Gastrocnemius medialis (tissue), 4 donors: ENCODE measurements at places on chromosomes 5 and 9. TPM values are rescaled to one million over a fixed set of nuclear protein-coding genes. Genes with fewer than 3 reads are reported as not detected.

- DNase-seq = no peak
Observed at GRCh38 chr9:13446938-13447842, 167.7 kb upstream of the MPDZ start.

DNA sequence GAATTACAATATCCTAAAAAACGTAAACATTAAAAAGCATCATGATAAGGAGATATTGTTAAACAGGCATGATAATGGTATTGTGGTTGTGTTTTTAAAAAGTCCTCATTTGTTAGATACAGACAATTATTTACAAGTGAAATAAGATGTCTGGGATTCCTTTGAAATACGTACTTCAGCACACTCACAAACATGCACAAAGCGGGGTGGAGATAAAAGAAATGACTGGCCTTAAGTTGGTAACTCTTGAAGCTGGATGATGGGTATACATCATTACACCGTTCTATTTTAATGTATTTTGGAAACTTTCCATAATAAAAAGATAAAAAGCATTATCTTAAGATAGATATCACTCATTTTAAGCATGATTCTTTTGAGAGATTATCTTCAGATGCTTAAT lies 1.0 kb downstream of the FAM200C start:
- no peak for DNase-seq

- DNase-seq = no peak
Observed at GRCh38 chr5:68708156-68708841, 385.5 kb upstream of the SLC30A5 start.

- no peak for DNase-seq
Observed at GRCh38 chr9:17695482-17695881, 116.6 kb downstream of the SH3GL2 start.

DNA sequence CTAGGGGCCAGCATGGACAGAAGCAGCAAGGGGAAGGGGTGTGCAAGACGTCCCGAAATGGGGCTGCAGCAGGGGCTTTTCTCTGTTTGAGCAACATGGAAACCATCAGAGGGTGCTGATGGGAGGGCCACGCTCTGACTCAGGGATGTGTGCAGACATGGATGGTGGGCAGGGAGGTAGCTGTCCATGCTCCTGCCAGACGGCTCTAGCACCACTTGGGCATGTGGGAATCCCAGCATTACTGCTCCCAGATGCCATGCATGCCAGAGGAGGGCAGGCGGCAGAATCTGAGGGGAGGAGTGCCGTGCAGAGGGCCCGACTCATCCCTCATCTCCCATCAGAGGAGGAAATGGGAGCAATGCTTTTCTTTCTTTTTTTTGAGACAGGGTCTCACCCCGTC lies 45.6 kb upstream of the SLC25A51 start:
- no peak for DNase-seq

- peak; percentile 54 for DNase-seq
Observed at GRCh38 chr9:132857031-132857430, 21.1 kb downstream of the AK8 start.

- no peak for DNase-seq
Observed at GRCh38 chr5:132770476-132771159, 6.4 kb downstream of the SEPTIN8 start.

- DNase-seq = no peak
Observed at GRCh38 chr9:33459115-33459514, 11.7 kb upstream of the AQP3 start.

- DNase-seq = no peak
Observed at GRCh38 chr9:133713150-133713959, 24.8 kb downstream of the SARDH start.

DNA sequence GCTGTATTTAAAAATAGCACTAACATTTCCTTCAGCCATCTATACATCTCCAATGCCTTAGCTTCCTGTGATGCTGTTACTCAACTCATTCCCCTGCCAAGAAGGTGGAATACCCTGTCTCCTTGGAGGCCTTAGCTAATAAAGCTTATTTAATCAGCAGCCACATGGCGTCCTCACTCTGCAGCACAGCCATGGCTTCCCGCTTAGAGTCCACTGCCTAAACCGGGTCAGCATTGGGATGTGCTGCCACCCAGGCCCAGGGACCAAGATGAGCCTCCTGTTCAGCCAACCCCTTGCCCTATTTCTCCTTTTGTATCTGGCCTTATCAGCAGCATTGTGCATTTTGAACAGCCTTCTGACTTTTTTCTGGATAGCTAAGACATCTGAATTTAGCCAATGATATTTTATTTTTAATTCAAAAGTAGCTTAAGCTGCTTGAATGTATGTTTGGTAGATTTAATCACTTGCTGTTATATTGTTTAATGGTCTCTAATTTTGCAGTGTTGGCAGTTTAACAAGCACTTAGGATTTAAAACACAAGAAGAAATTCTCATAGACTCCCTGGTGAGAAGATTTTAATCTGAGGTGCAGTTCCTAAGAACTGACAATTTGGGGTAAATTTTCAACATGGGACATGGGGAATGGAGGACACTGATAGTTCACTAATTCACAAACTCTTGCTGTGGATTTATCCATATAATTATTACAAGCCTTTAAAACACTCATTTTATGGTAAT lies 113.0 kb downstream of the RPS23 start:
- no peak for DNase-seq

DNA sequence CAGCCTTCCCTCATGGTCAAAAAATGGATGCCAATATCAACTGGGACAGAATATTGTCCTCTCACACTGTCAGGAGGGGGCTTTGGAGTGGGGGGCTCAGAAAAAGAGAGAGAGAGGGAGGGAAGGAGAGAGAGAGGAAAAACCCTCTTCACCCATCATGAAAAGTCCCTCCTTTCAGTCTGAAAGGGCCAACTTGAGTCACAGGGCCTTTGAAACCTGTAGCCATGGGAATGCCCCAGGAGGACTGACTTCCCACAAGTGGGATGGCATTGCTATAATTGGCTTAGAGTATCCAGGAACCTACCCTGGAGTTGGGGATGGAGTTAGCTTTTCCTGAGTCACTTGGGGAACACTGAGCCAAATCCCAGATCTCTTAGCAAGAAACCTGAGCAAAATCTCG lies 41.2 kb downstream of the DNAJC21 start:
- no peak for DNase-seq

DNA sequence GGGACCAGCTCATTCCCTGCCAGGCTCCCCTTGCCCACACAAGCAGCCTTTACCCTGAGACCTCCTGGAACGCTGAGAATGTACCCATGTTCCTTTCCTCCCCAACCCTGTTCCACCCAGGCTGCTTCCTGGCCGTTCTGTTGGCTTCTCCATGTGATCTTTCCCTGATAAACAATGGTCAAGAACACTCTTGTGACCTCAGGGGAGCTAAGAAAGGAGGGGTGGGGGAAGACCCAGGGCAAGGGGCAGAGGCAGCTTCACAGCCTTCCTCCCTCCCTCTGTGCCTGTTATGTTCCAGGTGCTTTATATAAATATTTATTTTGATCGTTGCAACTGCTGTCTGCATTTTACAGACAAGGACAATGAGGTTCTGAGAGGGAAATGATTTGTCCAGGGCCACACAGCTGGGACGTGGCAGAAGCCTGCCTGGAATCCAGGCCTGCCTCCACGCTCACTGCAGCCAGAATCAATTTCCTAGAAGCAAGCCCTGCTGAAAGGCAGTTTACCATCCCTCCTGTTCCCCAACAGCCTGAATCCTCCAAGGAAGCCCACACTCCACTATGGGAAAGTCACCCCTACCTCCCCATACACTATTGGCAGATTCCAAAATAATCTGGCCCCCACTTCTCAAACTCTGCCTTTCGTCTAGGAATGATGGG lies 3.9 kb downstream of the SHROOM1 start:
- no peak for DNase-seq

- DNase-seq = no peak
Observed at GRCh38 chr5:16897284-16897704, 38.8 kb downstream of the MYO10 start.

GRCh38 chr9:113380869-113381378 lies 4.1 kb upstream of the HDHD3 start:
- DNase-seq = no peak

DNA sequence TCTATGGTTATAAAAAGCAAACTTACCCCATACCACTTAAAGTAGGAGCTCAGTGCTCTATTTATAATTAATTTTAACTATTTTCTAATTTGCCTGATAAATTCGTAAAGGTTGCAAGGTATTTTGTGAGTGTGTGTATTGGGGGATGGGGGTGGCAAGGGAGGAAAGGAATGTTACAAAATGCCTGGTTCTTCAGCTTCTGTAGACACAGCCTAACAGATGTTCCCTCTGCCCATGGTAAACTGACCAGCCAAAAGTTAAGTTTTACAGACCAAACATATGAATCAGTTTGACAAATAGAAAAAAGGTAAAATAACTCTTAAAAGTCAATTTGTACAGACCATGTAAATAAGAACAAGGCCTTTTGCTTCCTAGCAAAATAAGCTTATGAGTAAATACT lies 232.6 kb downstream of the KIAA0825 start:
- DNase-seq = no peak

GRCh38 chr5:36599986-36600779 lies 6.2 kb upstream of the SLC1A3 start:
- DNase-seq = no peak

- no peak for DNase-seq
Observed at GRCh38 chr5:56517011-56517416, 283.9 kb upstream of the ANKRD55 start.

DNA sequence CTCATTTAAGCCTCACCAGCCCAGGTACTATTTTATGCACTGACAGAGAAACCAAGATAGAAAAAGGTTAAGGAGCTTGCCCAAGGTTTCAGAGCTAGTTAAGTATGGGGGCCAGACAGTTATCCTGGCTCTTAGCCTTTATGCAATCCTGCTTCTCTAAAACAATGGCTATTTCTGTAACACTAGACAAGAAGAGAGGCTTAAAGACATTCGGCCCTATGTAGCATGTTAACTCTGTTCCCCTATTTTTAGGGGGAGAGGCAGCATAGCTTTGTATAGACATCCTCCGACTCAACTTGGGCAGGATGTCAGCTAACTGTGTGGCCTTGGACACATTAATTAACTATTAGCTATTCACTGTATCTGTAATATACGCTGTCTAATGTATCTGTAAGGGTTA lies 54.6 kb downstream of the LHFPL2 start:
- no peak for DNase-seq

DNA sequence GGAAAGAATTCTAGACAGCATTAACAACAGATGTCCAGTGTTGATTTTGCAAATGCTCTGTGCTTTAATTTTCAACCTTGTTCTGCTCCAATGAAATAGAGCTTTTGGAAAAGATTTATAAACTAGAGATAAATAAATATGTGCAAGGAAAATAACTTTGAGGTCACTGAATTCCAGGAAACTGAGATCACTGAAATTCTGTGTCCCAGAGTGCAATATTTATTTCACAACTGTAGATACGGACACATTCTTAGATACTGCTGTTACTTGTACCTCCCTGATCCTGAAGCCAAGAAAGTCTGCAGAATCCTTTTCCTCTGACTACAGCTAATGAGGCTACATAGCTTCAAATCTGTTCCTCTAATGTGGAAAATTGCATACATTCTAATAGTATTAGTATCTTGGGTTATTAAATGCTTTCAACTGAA lies 222.9 kb downstream of the DOCK8 start:
- DNase-seq = no peak

- DNase-seq = no peak
Observed at GRCh38 chr9:37801959-37802711, 1.5 kb downstream of the DCAF10 start.

DNA sequence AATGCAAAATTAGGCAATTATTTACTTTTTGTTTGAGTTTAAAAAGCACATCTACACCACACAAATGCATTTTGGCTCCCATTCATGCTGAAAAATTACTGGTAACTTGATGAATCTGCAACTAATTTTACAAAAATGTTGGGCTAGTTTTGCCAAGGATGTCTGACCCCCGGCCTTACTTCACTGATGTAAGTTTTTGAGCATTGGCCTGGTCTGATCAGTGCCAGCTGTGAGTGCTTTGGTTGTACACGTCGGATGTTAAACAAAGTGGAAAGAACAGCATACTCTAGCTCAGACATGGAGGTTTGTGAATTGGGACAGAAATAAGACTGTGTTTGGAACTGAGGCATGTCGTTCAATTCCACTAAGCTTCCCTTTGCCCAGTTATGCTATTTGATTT lies 1044.2 kb downstream of the TLE4 start:
- no peak for DNase-seq

DNA sequence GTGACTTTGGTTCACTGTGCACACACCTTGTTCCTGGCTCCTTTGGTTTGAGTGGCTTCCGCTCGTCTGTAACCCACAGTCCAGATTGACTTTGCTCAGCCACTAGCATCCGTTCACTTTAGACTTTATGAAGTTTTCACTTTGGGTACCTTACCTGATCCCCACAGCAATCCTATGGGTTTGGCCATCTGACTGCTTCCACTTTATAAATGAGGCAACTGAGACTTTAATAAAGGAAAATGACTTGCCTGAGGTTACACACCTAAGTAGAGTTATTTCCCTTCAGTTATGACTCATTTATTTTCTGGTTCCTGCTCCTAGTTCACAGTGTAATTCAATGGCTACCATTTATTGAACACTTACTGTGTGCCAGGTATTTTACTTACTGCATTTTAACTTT lies 94.2 kb upstream of the SAP30L start:
- DNase-seq = no peak

GRCh38 chr9:86614871-86615849 lies 260.9 kb upstream of the TUT7 start:
- no peak for DNase-seq

DNA sequence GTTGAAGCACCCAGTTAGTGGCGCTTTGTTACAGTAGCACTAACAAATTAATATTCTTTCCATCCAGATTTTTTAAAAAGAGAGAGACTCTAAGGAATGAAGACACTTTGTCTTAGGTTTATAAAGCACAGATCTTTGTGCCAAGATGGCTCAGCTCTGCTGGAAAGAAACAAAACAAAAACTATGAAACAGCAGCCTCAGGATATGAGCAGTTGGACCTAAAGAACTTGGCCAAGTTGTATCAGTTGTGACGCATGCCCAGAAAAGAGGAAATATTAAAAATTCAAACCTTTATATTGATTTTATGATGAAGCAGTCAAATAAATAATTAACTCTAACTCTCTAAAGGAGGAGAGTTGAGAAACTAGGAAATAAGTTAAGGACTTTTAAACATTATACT lies 427.2 kb downstream of the SPOCK1 start:
- DNase-seq = no peak

Gene FSTL4
- not detected for total RNA-seq

Gene TLE1
- total RNA-seq = 159 TPM

Gene DOLK
- total RNA-seq = 6.7 TPM

Gene F2R
- 4.2 TPM for total RNA-seq

Gene LCN10
- 1.7 TPM for total RNA-seq

Gene CCDC152
- total RNA-seq = 0.61 TPM

Gene ZBTB34
- 6.2 TPM for total RNA-seq

Gene ITK
- total RNA-seq = 2.2 TPM

Gene SOX30
- not detected for total RNA-seq

Gene ALDH1A1
- total RNA-seq = 32.8 TPM

Gene PRELID2
- 1.2 TPM for total RNA-seq

Gene ROPN1L
- total RNA-seq = not detected

Gene CCL21
- 1.9 TPM for total RNA-seq

Gene NR5A1
- total RNA-seq = not detected

Gene SYNPO
- 569 TPM for total RNA-seq

Gene EPB41L4A
- total RNA-seq = 2.8 TPM
